Heart right ventricle (tissue), 16 donors: ENCODE measurements at places on chromosomes 7 and 10. TPM values are rescaled to one million over a fixed set of nuclear protein-coding genes. Genes with fewer than 3 reads are reported as not detected.

GRCh38 chr7:149830997-149831740, 7.0 kb upstream of the ZNF862 start:
- no peak for DNase-seq

DNA sequence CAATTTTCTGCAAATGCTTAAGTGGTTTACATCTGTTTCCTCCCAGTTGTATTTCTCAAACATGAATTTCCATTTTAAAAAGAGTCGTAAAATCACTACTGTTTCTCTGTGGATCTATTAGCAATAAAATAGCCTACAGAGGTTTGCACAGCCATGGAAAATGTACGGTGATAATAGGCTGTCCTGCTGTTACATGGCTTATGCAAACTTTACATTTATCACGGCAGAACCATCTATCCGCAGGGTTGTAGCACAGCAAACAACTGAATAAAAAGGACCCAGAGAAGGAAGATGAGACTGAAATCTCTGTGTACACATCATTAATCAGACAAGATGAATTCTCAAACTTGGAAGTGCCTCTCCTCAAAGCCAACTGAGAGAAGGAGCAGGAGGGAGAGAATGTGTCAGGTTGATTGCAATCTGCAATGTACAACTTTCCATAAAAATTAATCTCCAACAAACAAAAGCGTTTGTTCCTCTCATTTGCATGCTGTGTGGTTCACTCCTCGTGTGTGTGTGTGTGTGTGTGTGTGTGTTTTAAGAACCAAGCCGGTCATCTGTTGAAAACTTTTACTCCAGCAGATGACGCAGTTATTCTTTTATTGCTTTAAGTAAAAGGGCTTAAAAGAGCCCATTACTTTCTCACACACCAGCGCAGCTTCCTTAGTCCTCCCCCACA, 279.3 kb downstream of the SKAP2 start:
- DNase-seq = no peak

DNA sequence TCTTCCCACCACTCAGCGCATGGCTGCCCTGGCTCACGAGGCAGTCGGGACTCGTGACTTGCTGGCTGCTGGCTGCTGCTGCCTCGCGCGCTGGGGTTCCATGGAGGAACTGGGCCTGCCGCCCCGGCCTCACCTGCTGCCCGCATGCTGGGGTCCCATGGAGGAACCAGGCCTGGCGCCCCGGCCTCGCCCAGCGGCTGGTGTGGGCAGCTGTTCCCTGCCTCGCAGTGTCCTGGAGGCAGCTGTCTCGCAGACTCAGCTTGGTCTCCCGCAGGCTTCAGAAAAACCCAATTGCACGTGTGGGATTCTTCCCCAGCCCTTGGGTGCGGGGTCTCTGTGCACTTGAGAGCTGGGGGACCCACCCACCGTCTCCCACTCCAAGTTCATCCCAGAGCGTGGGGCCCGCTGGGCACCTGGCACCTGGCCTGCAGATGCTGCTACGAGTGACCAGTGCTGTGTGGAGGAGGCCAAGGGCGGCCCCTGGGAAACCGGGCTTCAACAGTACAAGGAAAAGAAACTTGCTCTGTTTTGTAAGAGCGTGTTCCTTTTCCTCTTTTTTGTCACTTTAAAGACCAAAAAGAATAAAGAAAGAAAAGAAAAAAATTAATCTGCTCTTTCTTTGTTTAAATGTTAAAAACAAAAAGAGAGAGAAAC, 20.4 kb downstream of the PWWP2B start:
- no peak for DNase-seq

DNA sequence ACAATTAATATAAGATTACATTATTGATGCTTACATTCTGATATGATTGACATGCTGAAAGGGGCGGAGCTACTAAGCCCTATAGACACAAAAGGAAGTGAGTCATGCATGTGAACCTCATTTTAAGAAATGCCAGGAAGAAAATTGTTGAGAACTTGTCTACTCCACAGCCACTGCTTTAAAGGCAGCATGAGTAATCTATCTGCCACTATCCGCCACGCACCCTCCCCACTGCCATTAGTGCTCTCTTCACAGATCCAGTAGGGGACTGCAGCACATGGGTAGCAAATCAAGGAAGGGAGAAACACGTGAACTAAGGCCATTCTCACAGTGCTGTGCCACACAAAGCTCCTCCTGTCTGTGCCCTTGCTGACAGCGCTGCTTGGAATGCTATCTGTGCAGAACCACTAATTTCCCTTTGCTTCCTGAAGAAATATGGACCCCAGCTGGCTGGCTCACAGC, 524.8 kb downstream of the GRM8 start:
- DNase-seq = no peak

DNA sequence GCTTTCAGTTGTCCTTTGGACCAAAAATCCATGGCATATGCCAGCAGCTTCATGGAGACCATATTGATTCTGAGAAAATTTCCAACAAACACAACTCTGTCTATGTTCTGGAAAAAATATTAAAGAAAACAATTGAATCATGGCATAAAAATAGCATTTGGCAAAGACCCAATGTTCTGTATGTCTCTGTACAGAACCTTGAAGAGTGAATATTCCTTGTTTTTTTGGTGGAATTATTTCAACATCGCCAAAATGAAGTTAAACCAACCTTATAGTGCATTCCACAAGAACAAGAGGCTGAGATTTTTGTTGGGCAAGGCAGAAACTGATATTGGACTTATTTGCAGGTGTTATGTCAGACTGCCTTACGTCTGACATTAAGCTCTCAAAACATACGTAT, 53.3 kb upstream of the SLC16A12 start:
- DNase-seq = no peak

GRCh38 chr7:157690833-157691585, 354.2 kb downstream of the DNAJB6 start:
- peak; percentile 55 for DNase-seq

DNA sequence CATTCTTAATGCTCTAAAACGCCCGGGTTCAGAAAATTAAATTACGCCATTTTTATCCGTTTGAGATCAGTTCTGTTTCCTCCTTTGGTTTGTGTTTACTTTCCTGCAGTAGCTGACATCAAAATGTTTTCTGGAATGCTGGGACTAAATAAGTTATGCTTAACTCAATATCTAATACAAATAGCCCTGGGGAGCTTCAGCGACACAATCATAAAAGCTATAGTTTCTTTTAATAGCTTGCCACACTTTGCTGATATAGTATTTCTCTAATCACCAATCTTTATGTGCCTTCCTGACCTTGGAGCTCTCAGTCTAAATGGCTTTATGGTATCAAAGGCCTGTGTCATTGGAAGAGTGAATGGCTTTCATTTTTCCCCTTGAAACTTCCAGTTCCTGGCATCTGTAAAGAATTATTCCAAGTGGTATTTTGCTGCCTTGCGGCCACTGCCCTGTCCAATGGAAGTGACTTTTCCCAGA, 202.7 kb downstream of the HDAC9 start:
- DNase-seq = no peak

CCL24 gene
- not detected for polyA plus RNA-seq

ELFN1 gene
- 5.7 TPM for polyA plus RNA-seq

ZPBP gene
- not detected for polyA plus RNA-seq

SPDYE5 gene
- polyA plus RNA-seq = not detected
